Inflammatory macrophage treated with lipopolysaccharide for 1 hour (primary cell): ENCODE measurements at places on chromosomes 12 and 14.

- DNase-seq, result no peak
These were observed 8.7 kb downstream of the KMT2D start for GRCh38 chr12:49051777-49052438.

DNA sequence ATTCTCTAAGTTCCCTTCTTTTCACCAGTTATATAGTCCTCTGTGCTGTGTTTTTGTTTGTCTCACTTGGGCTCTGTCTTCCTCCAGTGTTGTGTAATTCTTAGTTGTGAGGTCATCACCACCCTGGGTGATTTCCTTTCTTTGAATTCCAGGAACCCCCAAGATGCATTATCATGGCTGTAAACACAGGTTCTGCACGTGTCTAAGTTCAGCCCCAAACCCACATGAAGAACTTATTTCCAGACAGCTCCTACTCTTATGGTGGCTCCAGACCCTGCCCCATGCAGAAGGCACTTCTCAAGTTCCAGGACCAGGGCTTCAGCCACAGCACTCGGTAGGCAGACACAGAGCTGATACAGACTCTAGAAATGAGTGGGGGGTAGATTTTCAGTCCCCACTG lies 560.5 kb downstream of the BCL11B start:
- peak; percentile 3 for DNase-seq

- no peak for DNase-seq
These were observed 25.7 kb downstream of the PPP1CC start for GRCh38 chr12:110717037-110717436.

DNA sequence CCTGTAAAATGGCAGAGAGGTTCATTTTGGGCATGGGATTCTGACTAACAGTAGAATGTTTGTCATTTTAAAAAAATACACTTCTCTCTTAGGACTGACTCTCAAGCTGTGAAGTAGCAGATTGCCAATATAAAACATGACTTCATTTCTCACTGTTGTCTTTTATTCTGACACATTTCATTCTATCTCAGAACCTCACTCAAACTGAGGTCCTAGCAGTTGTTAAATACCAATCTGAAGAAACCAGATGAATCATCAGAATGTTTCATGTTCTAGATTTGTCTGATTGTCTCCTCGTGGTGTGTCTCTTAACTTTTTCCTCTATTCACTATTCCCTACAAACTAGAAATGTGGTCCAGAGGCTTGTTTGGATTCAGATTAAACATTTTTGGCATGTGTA lies 276.5 kb upstream of the NPAS3 start:
- DNase-seq, result no peak

DNA sequence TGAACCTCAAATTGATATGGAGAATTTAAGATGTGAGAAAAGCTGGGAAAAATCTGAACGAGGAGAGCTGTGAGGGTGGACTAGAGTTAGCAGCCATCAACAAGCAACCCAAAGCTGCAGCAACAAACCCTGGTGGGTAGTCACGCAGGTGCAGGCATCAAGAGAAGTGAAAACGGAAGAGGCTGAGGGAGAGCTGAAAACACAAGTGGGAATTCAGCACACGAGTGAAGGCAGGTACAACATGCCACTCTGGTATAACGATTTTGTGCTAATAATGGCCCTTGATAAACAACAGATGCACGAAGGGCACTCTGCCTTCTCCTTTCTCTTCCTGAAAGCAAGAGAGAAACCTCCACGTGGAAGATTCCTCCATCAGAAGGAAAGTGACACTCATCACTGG lies 11.5 kb downstream of the TCL1B start:
- DNase-seq, result no peak

DNA sequence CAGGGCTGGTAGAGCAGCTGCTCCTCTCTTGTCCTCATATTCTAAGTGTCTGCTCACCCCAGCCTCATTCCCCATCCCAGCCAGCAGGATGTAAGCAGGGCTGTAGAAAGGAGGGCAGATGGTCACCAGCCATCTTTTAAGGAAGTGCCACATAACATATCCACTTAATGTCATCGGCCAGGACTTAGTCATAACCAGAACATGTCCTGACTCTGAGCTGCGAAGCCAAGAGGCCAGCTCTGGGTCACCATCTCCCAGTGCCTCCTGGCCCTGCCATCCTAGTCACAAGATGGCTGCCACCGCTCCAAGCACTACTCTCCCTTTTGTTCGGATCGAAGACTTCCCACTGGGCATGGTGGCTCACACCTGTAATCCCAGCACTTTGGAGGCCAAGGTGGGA lies 123.9 kb downstream of the PLXNC1 start:
- DNase-seq, result no peak
